ENCODE measurements at places on chromosomes 3 and 15. TPM values are rescaled to one million over a fixed set of nuclear protein-coding genes. Genes with fewer than 3 reads are reported as not detected.
A peak's percentile ranks its signal among the peaks of the same experiment; 100 is the strongest.

DNA sequence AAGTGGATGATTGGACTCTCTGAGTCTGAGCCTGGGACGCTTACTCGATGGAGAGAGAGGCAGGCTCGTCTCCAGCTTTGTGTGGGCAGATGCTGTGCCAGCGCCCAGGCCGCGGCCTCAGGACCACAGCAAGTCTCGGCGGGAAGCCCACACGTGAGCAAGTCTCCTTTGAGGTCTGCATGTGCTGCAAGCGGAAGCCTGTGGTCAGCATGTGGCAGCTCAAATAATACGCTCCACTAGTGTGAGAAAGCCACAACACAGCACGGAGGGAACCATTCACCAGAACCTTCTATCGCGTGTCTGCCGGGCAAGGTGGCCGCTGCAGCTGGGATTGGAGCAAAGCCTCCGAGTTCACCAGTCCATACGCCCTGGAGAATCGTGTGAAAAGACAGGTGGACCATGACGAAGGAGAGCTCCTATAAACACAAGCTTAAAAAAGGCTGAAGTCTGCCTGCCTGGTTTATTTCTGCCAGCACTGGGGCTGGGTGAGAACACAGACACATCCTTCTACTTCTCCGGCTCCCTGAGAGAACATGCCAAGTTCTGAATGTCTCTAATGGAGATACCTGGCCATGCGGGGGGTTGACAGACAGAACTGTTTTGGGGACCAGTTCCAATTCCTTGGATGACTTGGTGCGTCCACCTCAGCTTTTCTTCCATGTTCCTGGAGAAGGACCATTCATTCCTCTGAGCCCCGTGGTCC, 82.0 kb upstream of the LRIG1 start:
- DNase-seq = peak; percentile 48

DNA sequence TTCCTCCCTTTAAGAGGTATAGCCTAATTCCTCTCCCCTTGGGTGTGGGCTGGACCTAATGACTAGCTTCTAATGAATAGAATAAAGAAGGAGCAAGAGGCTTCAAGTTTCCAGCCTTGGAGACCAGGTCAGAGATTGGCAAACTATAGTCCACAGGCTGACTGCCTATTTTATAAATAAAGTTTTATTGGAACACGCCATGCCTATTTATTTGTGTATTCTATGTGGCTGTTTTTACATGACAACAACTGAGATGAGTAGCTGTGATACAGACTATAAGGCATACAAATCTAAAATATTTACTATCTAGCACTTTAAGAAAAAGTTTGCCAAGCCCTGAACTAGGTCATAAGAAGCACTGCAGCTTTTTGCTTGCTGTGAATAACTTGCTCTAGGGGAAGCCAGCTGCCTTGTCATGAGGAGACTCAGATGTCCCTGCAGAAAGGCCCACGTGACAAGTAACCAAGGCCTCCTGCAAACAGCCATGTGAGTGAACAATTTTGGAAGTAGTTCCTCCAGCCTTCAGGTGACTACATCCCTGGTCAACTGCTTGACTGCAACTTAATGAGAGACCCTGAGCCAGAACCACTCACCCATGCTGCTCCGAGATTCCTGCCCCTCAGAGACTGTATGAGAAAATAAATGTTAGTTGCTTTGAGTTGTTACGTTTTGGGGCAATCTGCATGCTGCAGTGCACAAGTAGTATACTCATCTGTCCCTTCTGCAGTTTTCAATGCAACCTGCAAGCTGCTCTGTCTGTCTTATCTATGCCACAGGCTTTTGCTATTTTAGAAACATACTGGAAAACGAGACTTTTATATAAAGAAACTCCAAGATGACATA, 21.1 kb upstream of the MAP3K13 start:
- DNase-seq = no peak

GRCh38 chr3:1195947-1196346, 103.1 kb downstream of the CNTN6 start:
- DNase-seq = no peak

DNA sequence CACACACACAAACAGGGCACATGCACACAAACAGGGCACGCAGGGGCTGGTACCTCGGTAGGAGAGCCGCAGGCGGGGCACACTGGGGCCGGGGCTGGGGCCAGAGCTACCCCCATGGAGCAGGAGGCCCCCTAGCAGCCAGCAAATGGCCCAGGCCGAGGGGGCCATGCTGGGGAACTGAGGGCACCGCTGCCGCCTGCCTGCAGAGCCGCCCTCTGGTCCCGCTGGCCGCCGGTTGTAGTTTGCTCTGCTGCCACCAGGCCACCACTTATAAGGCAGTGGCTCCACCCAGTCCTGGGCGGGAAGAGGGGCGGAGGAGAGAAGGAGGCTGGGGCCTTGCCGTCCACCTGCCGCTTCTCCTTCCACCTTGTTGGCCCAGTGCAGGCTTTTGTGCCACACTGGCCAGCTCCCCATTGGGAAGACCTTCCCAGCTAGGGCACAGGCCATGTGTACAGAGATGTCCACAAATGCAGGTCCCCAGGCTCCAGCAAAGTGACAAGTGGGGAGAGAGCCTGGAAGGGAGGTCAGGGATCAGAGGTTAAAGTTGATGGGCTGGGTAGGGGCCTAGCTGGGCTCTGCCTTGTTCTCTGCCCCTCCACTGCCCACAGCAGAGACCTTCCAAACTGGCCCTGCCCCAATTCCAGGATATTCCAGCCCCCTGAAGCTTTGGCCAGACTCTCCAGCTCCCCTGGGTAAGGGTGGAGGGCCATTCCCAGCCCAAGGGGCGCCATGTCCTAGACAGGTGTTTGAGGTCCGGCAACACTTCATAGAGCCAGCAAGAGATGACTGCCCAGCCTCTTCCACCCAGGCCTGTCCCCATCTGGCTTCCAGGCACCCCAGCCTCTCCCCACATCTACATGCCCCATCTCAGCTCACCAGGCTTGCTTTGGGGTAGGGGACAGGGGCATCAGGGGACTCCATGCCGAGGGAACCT, at the start of gene SEMA3G:
SEMA3G (minus strand) TSS at position 244 of the 934 bp plus-strand sequence; CDS start at position 168, 76 bp downstream.
- DNase-seq = peak; percentile 90

- no peak for DNase-seq
These were observed 317.8 kb downstream of the LPP start for GRCh38 chr3:188471723-188472122.

Gene CLASP2
- total RNA-seq = 44.0 TPM

Gene MYRIP
- total RNA-seq = not detected

Gene ATP13A5
- total RNA-seq = not detected

Gene CHRFAM7A
- 1.9 TPM for total RNA-seq

Gene GCNT3
- total RNA-seq = not detected

Measured in activated CD8-positive, alpha-beta T cell treated with anti-CD3 and anti-CD28 coated beads, Interleukin-2, amount 10 ng/mL, durations not matched to agents 7 days and 5 days (primary cell).